ENCODE measurements at places on chromosomes 12 and 14. TPM values are rescaled to one million over a fixed set of nuclear protein-coding genes. Genes with fewer than 3 reads are reported as not detected.

DNA sequence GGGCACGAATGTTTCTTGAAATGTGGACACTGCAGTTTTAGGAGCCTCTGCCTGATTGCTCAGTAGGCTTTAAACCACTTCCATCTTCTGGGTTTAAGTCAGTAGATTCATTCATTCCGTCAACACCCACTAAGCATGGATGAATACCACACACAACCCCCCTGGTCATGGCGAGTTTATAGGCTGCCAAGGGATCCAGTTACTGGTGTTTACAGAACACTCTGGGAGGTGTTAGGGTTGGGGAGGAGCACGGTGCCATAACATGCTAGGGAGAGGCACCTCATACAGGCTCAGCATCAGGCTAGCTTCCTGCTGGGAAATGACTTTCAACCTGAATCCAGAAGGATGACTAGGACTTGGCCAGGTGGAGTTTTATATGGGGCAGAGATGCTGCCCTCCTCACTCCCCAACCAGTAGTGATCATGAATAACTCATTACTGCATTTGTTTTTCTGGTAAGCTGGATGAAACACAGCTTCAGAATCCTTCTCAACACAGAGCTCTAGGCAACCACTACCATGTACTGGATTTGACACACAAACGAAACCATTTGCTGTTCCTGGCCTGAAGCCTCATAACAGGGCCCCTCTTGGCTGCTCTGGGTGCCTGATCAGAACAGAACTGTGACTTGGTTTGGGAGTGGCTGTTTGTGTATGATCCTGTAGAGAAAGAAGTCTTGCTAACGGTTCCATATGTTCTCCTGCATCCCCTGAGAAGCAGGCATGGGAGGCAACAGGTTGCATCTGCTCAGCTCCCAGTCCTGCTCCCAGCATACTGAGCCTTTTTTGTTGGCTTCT is 47.9 kb downstream of the FBXW8 start:
- DNase-seq, result no peak

DNA sequence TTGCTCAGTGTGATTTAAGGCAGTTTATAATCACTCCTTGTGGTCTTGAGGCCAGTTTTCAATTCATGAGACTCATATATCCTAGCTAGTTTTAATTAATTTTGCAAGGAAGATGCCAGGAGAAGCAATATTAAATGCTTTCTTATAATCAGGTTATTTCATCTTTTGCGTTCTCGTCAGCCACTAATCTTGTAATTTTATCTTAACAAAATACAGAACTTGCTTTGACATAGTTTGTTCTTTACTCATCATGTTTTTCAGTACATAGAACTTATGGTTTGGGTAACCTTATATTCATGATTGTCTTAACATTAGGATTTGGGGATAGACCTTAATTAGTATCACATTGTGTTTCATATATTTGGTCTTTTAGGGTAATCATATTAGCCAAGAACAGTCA is 76.0 kb downstream of the LIN52 start:
- DNase-seq, result no peak

DNA sequence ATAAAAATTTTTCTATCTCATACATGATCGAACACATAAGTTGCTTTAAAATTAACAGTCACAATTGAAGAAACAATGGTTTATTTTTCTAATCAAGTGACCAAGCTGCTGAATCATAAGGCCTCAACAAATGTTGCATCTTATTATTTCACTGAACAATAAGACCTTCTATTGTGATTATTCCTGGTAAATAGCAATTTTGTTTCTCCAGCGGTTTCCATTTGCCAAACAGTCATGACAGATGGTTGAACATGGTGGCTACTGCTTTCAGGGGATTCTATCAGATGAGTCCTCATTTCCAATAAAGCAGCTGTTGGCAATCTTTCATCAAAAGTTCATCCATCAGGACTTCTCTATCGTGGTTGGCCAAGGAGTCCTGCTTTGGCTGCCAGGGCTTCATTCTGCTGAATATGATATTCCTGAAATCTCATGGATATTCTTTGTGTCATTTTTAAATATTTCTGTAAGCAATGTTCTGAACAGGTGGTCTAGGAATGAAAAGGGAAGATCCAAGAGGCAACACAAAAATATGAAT is 13.0 kb downstream of the TOMM20L start:
- DNase-seq, result no peak

GRCh38 chr12:109670731-109671130 is 42.9 kb upstream of the FAM222A start:
- no peak for DNase-seq

GRCh38 chr12:87441511-87441910 is 587.7 kb downstream of the C12orf50 start:
- no peak for DNase-seq

- no peak for DNase-seq
Observed at GRCh38 chr12:64696080-64696741, 63.0 kb downstream of the GNS start.

GRCh38 chr14:86712176-86712575 is 1182.2 kb downstream of the FLRT2 start:
- DNase-seq, result no peak

DNA sequence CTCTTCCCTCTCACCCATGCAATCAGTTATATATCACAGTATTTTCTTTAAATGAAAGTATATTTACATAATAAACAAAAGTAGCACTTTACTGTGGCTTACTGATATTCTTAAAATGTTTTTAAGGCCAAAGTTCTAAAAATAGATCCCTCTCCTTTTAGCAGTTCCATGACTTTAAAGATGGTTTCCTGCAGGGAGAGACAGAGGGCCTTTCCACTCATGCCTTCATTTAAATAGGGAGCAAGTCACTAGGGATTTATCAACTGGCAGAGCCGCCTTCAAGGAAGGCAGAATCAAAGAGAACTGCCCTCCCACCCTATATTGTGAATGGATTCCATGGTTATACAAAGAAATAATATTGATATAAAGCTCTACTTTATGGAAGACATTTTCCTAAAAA is 55.5 kb downstream of the DUSP16 start:
- no peak for DNase-seq

DNA sequence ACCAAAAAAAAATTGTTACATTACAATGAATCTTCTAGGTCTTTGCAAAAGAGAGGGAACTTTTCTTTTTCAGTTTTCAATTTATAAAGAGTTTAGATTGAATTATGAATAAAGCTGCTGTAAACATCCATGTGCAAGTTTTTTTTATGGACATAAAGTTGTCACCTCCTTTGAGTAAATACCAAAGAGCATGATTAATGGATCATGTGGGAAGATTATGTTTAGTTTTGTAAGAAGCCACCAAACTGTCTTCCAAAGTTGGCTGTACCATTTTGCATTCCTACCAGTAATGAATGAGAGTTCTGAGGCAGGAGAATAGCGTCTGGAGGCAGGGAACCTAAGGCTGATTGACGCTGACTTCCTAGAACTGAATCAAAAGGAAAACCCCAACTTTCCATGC is 30.2 kb downstream of the LEMD3 start:
- no peak for DNase-seq

DNA sequence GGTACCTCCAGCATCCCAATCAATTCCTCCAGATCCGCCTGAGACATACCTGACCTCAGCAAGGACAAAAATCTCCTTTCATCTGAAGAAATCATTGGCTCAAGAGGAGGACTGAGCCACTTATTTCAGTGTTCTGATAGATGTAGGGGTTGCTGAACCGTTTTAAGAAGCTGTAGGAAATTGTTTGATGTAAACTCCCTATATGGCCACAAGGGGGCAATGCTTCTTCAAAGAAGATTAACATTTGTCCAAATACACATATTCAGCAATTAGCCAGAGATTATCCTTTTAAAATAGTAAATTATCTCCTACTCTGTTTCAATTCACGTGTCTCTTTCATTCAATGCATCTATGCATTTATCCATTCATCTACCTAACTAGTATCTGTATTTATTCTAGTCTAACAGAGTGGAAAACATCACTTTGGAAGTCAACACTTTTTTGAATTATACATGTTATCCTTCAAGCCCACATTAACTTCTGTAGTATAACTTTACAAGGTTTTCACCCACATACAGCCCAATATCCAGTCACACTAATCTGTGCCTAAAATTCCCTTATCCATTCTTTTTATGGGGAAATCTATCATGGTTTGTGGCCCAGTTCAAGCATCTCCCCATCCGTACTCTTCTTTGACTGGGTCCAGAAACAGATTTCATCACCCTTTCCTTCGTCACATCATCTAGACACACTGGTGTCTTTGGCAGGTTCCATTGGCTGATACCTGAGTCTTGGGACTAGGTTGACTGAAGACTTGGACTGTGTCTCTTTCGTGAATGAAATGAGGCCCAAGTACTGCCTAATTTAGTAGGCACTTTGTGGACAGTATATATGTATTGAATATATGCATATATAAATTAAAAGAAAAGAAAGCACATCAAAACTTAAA is 411.0 kb upstream of the OR4E1 start:
- peak; percentile 45 for DNase-seq

- no peak for DNase-seq
Observed at GRCh38 chr14:54169254-54169924, 212.8 kb upstream of the BMP4 start.

DNA sequence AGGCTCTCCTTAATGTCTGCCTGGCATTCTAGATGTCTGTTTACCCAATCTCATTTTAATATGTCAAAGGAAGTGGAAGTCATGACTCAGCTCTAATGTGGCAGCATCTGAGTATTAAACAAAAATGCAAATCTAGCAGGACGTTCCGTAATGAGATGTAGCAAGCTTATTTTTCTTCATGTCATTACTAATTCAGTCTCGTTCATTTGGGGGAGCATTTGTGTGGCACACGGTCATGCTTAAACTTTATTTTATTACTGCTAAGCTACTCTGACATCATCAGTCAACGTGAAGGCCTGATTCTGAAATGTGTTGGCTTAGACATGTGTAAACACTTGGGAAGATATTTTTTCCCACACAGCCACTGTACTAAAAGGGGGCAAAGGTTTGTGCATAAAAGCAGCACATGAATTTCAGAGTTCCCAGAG is 326.7 kb upstream of the TMPO start:
- DNase-seq, result no peak

- DNase-seq, result no peak
Observed at GRCh38 chr12:21547437-21547836, 21.3 kb downstream of the SPX start.

- DNase-seq, result no peak
Observed at GRCh38 chr12:1705774-1706631, 15.1 kb downstream of the ADIPOR2 start.

- no peak for DNase-seq
Observed at GRCh38 chr12:88058719-88059077, 29.5 kb upstream of the C12orf50 start.

DNA sequence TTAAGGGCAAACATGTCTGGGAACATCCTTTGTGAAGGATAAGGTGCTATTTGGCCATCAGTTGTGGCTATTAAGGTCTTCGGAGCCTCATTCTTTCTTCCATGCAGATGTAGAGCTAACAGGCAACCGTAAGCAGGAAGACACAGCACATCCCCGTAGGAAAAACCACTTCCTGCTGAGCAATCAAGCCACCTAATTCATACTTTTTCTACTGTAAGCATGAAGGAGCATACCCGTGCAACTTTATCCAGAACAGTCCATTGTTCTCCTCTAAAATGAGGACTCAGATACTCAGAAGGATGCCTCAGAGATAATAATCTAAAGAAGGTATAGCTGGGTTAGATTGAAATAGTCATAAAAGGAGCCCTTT is 232.0 kb downstream of the PPM1H start:
- no peak for DNase-seq

DNA sequence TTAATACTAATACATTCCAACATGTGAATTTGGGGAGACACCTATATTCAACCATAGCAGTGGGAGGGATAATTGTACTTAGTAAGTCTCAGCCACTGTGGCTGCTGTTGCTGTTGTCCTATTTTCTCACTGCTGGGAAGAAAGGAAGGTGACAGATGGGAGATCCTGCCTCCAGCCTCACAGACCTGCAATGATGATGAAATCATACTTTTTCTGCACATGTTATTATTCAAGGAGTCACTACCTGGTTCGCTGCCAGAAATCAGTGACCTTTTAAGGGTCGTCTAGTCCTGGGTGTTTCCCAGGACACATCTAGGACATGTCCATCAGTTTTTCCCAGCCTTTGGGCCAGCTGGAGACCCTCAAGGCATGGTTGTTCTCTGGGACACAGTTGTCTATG is 106.2 kb upstream of the RPH3A start:
- DNase-seq, result no peak

DNA sequence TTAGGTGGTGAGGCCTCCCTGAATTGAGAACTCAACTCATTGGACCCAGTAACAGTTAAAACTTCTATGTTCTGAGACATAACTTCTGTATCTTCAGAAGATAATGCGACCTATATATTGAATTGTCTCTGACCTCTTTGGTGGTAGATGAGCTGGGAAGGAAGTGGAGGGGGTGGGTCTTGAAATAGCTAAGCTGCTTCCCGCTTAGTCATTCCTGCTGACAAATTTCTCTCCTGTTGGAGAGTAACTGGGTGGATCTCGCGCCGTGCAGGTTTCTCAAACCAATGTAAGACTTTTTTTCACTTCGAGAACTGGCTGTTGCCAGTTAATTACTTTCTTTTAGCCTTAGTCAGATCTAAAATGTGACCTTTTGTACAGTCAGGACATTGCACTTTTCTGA is 100.8 kb downstream of the PPHLN1 start:
- DNase-seq, result no peak

GRCh38 chr12:1918081-1918883 is at the start of gene CACNA2D4:
Gene CACNA2D4 (minus strand): TSS chr12:1918652. CDS start chr12:1918473, 179 bp downstream.
- no peak for DNase-seq

- peak; percentile 10 for DNase-seq
Observed at GRCh38 chr14:99260116-99260515, 11.9 kb downstream of the BCL11B start.

GRCh38 chr14:70808416-70809224 is 693 bp downstream of the MAP3K9 start:
- peak; percentile 62 for DNase-seq

GRCh38 chr12:89968151-89968700 is 259.6 kb upstream of the ATP2B1 start:
- no peak for DNase-seq

GRCh38 chr12:15684896-15685658 is 104.1 kb downstream of the EPS8 start:
- DNase-seq, result no peak

DNA sequence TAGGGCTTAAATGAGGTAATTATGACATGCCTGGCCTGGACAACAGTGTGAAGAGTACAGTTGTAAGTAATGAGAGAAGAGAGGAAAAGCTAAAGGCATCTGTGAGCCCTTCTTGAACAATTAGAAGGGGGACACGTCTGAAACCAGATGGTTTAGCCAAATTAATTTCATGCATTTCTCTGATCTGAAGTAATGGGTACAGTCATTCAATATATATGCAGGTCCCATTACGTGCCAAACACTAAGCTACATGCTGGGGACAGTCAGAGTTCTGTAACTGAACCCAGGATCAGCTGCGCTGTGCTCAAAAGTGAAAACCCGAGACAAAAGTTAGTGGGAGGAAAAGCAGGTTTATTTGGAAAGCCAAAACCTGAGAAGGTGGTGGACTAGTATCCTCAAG is 207.2 kb upstream of the TMTC1 start:
- no peak for DNase-seq

Gene PLXNC1
- 27.6 TPM for total RNA-seq

Gene CLEC1A
- total RNA-seq, result not detected

Gene IL26
- total RNA-seq, result not detected

Gene HCAR2
- total RNA-seq, result not detected

Gene ADAMTS20
- not detected for total RNA-seq

Gene AMN
- total RNA-seq, result 7.1 TPM

Gene CCND2
- total RNA-seq, result 151 TPM

Gene LHX5
- not detected for total RNA-seq

Gene OR11H12
- not detected for total RNA-seq
